ENCODE measurements at places on chromosomes 4 and X.

- no peak for DNase-seq
Measured at GRCh38 chr4:70315928-70316327, 18.9 kb upstream of the CABS1 start.

GRCh38 chr4:38322714-38323113, 341.3 kb upstream of the KLF3 start:
- no peak for DNase-seq

DNA sequence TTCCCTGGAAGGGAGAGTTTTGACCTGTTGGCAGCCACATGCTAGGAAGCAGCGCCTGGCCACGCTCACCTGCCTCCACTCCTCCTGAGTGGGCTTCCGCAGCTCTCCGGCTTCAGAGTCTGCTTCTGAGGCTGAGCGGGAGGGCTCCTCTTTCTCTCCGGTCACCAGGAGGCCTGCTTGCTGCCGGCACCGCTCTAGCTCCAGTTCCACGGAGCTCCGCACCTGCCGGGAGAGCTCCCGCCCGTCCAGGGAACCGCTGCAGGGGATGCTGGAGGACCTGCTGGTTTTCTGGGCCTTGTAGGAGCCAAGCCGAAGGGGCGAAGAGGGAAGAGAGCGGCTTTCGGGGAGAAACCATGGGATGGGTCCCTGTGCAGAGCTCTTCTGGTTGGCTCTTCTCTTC, 26.0 kb downstream of the PPEF2 start:
- no peak for DNase-seq

DNA sequence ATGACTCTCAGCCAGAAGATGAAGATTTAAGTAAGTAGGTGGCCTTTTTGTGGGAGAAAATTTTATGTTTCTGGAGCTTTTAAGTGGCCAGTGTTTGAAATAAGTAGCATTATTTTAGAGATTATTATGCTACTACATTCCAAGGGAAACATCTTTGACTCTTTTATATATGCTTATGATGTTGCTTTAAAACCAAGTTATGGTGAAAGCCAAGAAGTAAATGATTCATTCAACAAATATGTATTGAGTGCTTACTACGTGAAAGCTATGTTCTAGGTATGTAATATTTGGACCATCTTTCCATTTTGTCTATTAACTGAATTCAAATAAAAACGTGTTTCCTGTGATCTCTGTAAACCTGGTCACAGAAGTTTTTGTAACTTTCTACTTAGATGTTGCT, 58.3 kb downstream of the ZFX start:
- DNase-seq: peak; percentile 11

DNA sequence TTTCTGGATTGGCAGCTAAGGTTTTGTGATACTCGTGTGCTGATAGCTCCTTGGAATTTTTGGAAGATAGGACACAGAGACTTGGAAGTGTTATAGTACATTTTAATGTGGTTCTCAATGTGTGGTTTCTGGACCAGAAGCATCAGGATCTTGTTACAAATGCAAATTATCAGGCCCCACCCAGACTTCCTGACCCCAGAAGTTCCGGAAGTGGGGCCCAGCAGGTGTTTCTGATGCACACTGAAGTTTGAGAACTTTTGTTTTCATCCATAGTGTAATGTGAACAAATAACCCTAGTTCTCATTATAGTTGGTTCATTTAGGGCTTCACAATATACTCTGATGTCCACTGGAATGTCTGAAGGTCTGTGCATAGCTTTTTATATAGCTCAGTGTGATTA, 49.6 kb downstream of the LAMP2 start:
- DNase-seq: no peak

GRCh38 chr4:74084984-74085383, 14.0 kb downstream of the CXCL2 start:
- no peak for DNase-seq

DNA sequence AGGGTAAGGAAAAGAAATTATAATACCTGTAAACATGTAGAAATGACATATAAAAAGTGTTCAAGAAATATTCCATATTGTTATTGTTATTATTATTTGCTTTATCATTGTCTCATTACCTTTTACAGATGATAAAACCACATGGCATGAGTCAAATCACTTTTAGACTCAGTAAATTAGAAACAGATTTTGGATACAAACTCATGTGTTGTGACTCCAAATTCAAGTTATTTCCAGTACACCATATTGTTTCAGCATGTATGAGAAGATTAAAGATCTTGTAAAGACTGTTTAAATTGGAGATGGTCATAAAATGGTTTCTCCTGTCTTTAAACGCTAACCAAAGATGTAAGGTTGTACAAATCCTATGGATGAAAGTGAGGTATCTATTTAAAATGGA, 18.1 kb downstream of the PPP1R2C start:
- no peak for DNase-seq

DNA sequence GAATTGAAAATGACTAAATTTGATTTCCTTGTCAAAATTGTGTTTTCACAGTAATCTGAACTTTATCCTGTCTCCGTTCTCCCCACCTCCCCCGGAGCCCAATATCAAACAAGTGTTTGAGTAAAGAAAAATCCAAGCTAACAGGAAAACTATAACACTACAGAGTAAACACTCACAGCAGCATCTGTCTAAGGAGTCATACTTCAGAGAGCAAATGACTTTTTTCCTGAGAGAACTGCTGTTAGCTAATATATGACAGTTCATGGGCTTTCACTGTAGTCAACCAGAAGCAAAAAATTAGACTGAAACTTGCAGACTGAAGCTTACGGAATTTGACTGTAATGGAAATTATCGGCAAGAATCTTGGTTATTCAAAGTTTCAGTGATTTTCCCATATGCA, 321.7 kb downstream of the ANKRD50 start:
- no peak for DNase-seq

DNA sequence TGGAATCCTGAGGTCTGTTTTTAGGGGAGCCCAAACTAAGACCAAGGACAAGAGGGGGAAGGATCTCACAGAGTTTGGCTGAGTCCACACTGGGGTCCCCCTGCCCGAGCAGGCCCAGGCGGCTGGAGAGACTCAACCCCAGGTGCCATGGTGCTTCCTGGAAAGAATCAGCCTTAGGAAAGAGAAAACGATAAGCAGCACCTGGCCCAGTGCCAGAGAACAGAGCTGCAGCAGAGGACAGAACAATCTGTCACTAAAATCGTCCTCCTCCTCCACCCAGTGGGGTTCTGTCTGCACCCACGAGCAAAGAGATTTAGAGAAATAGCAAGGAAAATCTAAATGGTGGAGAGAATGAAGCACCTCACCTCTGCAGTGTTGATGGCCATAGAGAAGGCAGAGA, 470.5 kb downstream of the BCOR start:
- DNase-seq: no peak

GRCh38 chrX:40146262-40147125, 48.7 kb upstream of the BCOR start:
- DNase-seq: no peak

- DNase-seq: peak; percentile 68
Measured at GRCh38 chr4:98626350-98626749, 32.1 kb downstream of the TSPAN5 start.

DNA sequence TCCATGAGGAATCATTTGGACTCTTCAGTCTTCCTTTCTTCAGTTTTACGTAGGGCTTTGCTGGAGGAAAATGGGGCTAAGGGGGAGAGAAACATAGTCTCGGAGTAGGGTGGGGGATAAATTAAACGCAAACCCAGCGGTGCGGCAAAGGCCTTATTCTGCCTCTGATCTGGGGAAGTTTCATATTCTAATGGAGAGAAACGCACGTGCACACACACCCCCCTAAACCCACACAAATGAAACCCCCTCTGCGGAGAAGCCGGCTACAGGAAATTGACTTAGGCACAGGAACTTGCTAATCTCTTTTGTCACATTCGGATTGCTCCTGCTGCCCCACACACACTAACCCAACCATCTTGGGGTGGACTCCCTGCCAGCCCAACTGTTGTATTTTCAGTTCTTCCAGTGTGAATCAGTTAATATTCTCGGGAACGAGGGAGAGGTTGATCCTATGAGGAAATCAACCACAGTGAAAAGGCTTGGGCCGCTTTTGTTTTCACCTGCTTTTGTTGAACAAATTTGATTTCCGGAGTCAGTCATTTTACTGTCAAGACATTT, at the start of gene RHOH:
TSS of gene RHOH (plus strand) at position 308 of the 558 bp plus-strand sequence. CDS start 46,356 bp downstream, outside the sequence.
- no peak for DNase-seq

GRCh38 chrX:685120-686032, 54.8 kb downstream of the SHOX start:
- no peak for DNase-seq

DNA sequence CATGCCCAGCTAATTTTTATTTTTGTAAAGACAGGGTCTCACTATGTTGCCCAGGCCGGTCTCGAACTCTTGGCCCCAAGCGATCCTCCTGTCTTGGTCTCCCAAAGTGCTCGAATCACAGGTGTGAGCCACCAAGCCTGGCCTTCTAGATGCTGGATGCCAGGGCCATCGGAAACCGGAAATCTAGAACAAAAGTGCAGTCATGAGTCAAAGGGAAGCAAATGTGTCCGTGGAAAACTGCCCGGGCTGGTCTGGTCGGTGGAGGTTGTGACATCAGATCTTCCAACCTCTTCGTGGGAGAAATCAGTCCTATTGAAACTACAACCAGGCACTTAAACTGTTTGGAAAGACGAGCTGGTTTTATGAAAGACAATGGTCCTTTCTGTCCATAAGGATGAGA, 92.3 kb upstream of the SHOX start:
- DNase-seq: no peak

- no peak for DNase-seq
Measured at GRCh38 chr4:147777456-147778091, 45.7 kb downstream of the ARHGAP10 start.

- no peak for DNase-seq
Measured at GRCh38 chrX:39427492-39427891, 626.2 kb downstream of the MID1IP1 start.

DNA sequence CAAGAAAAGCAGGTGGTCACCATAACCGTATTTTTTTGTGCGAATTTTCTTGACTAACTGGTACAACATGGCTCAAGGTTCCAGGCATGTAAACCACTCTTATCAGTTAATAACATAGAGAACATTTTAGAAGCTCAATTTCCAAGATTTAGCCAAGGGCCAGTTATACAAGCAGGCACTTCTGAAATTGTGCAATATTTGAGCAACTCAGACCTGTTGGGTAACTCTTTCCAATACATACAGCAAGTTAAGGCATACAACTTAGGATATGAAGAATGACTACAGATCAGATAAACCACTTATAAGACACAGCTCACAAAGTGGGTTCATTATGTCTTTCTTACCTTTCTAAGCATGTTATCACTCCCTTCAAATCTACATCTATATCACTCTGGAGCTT, 43.9 kb downstream of the ZNF280C start:
- no peak for DNase-seq

DNA sequence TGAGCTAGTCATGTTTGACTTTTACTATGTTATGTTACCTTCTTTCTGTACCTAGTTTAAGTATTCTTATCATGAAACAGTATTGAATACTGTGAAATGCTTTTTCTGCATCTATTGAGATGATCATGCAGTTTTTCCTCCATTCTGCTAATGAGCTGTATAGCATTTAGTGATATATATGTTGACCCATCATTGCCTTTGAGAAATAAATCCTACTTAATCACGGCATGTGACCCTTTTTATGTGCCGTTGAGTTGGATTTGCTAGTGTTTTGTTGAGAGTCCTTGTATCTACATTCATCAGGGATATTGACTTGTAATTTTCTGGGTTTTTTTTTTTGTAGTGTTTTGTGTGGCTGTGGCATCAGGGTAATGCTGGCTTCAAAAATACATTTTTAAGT, 537.7 kb upstream of the AADAT start:
- DNase-seq: no peak
